GM23338 (cell line): ENCODE measurements at places on chromosomes 13 and 19.

DNA sequence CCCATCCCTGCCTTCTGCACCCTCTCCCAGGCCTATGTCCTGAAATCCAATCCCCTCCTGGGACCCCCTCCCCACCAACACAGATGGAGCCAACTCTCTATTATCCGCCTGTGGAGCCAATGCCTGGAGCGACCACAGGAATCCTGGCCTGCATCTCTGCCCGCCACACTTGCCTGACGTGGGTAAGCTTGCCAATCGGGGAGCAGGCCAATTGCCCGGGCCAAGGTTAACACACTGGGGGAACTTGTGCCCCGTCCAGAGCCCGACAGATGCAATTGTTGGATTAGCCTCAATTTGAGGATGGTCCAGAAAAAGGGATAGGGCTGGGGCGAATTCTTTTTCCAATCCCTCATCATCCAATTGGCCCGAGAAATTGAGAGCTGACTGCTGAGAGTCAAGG is 5.9 kb downstream of the WIZ start:
- no peak for DNase-seq

DNA sequence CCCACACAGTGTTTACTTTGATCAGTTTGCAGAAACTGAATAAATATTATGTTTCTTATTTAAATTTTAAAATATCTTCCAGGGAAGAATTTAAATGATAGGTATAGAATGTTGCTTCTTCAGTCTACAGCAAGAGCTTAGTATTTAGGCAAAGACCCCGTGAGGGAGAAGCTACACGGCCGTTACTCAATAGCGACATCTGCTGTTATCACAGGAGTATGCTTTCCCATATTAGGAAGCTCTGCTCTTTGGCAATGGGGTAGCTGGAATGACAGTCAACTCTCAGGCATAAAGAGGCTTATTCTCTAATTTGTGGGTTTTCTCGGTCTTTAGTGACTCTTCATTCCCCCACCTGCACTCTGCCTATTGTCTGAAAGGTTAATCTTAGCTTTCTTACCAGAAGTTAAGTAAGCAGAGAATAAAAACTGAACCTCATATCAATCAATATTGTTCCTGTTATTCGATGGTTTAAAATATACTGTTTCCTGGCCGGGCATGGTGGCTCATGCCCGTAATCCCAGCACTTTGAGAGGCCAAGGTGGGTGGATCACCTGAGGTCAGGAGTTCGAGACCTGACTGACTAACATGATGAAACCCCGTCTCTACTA is 13.2 kb upstream of the LHFPL6 start:
- peak; percentile 90 for DNase-seq

GRCh38 chr19:52336791-52337381 is 843 bp downstream of the ZNF610 start:
- DNase-seq, result peak; percentile 30

GRCh38 chr19:44582581-44583265 is 30.6 kb upstream of the IGSF23 start:
- DNase-seq, result peak; percentile 89

- DNase-seq, result peak; percentile 78
Measured at GRCh38 chr13:114130837-114131582, 1.4 kb downstream of the RASA3 start.

DNA sequence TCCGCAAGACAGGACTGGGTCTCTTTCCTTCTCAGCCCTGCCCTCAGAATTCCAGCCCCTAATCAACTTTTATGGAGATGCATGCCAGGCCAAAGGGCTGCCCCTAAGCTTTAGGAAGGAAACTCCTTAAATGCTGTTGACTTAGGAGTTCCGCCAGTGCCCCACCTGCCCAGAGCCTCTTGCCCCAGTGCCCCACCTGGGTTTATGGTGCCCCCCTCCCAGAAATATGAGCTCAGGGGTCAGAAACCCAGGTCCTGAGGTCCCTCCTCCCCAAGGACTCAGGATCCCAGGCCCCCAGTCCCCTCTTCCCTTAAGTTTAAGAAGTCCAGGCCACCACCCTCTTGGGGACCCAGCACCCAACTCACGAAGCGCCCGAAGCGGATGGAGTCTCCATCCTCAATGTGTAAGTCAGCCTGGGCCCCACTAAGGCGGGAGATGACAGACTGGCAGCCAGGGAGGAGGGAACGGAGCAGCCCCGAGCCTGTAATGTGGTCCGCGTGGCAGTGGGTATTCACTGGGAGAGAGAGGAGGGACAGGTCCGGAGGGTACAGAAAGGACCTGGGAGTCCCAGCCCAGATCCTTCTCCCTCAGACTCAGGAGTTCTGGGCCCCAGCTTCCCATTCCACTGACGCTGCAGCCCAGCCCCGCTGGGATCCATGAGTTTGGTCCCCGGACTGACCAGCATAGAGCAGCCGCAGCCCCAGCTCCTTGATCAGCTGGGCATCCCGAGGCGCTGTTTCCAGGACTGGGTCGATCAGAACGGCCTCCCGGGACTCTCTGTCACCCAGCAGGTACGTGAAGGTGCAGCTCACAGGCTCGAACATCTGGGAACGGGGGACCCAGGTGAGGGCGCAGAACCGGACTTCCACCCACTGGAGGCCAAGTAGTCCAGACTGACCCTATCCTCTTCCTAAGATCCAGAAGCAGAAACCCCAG is 897 bp downstream of the ETHE1 start:
- DNase-seq, result peak; percentile 39
